ENCODE measurements at places on chromosomes 3 and 15.

DNA sequence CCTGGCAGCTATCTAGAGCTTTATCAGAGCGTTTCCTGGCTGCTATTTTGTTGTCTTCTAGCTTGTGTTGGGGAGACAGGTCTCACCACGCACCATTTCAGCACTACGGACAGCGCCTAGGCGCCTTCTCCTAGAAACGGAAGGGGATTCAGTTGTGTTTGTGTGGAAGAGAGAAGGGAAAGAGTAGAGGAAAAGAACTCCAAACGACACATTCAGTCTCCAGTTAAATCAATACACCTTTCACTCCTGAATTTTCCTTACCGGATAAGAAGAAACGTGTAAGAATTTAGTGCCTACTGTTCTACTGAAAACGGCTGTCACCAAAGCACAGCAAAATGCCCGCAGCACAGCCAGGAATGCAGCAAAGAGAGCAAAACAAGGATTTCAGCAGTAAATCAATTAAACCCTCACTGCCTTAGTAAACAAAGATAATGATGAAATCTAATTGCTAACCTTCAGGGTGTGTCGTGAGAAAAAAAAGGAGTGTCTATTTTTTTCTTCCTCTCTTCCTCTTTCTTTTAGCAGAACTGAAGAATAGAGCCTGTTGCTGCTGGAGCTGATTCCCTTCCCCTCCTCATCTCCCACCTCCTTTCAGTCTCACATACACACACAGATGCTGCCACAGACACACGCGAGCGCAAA is 412 bp upstream of the CTXN2 start:
- DNase-seq, result no peak

DNA sequence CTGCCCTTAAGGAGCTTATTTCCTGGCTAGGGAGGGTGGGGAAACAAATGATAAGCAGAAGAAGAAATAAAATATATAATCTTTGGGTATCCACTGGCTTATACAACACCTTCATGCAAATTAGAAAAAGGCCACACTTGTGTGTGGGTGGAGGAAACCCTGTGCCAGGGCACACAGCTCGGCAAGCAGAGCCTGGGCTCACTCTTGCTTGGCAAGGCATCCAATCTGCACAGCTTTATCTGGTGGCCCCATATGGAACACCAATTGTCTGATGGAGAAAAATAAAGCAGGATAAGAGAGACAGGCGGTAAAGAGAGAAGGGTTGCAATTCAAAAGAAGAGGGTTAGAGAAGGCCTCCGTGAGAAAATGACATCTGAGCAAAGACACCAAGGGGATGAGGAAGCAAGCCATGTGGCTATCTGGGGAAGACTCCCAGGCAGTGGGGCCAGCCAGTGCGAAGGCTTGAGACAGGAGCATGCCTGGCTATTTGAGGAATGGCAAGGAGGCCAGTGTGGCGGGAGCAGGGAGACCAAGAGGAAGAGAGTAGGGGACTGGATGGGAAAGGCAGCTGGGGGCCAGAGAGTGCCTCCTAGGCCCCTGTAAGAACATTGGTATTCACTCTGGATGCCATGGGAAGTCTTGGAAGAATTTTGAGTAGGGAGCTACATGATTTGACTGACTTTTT is 22.5 kb upstream of the VPS8 start:
- DNase-seq, result no peak

GRCh38 chr15:88657326-88658069 is 18.7 kb downstream of the ISG20 start:
- DNase-seq, result no peak

DNA sequence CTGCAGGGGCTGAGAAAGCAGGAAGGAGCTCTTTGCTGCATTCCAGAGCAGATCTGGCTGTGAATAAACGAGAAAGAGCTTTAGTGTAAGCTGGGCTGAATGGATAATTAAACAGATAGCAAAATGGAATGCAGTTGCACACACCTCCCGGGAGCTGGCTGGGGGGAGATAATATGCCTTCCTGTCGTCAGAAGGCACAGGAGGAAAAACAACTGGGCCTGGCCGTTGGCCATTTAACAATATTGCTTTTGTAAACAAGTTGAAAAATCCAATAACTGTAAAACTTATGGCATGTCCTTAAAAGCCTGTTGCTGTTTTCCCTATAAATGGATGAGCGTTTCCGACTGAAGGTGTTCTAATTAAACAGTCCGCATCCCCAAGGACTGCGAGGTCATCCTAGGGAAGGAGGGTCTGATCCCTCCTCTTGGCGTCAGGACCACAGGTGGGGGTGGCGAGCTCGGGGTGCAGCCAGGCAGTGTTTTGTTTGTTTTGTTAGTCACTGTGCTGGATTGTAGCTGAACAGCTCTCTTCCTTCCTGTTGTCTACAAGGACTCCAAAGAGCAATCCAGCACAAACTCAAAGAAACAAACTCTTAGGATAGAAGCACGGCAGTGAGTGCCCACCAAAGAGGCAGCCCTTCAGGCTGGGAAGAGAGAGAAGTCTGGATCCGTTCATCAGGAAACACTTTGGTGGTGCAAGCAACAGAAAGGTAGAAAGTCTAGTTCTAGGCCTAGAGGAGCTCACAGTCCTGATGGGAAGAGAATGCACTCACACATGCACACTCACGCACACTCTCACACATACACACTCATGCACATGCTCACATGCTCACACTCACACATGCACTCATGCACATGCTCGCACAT is 133.4 kb upstream of the SMAD3 start:
- no peak for DNase-seq

- no peak for DNase-seq
Measured at GRCh38 chr3:147371140-147371539, 35.2 kb downstream of the ZIC4 start.

GRCh38 chr3:124838963-124839362 is 48.2 kb downstream of the ITGB5 start:
- no peak for DNase-seq
